Head of caudate nucleus (tissue), 42 donors: ENCODE measurements at places on chromosomes 6 and 20.

DNA sequence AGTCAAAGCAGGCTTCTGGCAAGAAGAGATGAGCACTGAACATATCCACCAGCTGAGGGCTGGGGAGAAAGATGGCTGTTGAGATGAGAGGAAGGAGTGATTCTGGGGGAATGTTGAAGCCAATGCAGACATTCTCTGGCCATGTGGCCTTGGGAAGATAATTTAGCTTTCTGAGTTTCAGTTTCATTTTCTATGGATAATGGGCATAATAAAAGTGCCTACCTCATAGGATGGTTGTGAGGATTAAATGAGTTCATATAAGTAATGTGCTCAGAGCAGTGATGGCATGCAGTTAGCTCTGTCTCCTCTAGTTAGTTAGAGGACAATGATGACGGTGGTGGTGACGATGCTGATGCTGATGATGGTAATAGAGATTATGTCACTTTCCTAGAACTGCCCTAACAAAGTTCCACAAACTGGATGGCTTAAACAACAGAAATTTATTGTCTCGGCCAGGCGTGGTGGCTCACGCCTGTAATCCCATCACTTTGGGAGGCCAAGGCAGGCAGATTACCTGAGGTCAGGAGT is 18.5 kb upstream of the KCNK5 start:
- DNase-seq = no peak

DNA sequence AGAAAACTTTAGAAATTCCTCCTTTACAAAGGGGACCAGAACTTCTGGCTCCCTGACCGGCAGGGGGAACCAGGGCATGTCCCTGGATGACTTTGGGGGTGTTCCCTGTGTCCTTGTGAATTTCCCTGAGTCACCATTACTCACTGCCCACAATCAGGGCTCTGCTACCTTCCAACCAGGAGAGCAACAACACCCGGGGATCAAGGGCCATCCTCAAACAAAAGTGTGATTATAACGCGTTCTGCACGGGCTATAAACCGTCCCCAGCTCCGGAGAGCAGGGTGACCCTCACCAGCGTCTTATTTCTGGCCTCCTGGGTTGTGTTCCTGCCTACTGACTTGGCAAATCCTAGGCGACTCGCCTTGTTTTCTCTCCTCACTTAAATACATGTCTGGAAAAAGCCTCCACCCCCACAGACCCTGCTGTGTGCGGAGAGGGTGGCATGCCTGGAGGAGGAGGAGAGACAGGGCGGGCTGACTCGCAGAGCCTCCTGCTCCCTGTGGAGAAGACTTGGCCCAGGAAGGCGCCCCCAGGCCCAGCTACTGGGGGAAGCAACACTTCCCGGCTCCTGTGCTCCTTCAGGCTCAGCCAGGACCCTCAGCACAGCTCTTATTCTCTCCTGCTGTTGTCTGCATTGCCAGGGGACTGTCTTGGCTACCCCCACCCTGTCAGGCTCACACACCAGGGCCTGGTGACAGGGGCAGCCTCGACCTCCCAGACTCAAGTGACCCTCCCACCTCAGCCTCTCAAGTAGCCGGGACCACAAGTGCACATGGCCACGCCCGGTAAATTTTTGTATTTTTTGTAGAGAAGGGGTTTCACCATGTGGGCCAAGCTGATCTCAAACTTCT is 54.1 kb downstream of the FGD2 start:
- peak; percentile 30 for DNase-seq

DNA sequence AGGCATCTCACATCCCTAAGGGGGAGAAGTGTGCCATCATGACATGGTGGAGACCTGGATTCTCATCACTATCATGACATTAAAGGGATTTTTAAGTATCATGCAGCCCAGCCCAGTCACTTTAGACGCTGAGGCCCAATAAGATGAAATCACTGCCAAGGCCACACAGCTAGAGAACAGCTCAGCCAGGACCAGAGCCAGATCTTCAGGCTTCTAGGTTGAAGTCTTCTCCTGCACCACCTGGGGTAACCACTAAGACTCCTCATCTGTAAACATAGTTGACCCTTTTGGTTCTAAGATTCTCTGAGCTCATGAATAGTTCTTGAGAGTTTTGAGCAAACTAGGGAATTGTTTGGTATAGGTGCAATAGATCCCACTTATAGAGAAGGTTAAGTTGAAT is 125.1 kb downstream of the TCP11 start:
- no peak for DNase-seq

DNA sequence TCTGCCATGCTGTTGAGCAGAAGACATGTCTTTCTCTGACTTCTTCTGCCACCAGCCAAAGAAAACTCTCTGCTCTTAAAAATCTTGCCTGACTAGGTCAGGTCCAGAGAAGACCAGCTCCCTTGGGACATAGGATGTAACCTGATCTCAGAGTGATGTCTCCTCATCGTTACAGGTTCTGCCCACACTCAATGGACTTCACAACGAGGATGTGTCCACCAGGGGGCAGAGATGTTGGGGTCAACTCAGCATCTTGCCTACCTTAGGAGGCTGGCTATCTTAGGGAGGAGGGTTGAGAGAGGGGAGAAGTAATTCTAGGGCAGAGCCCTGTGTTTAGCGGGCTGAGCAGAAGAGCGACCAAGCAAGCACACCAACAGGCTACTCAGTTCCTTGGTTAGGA is 207.6 kb upstream of the CDH4 start:
- DNase-seq = no peak

GRCh38 chr6:74256781-74257180 is 560.8 kb downstream of the CD109 start:
- no peak for DNase-seq

DNA sequence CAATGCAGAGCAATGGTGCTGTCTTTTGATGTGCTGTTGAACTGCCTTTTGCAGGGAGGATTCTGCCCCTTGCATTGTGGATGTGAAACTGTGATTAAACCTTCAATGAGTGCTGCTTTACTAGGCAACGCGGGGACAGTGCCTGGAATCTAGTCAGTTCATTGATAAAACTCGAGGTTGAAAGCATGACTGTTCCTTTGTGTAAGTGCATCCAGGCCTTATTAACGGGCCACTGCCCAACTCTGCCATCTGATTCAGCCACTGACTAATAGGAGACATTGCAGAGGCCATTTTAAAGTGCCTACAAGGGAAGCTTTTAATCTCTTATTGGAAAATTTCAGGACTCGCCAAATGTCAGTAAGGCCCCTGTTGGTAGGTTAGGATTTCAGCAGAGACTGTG is 49.3 kb downstream of the SLC35F1 start:
- DNase-seq = no peak

GRCh38 chr20:34892671-34893070 is 16.3 kb downstream of the ACSS2 start:
- no peak for DNase-seq

GRCh38 chr6:142846883-142847287 is 98.1 kb downstream of the HIVEP2 start:
- DNase-seq = no peak

GRCh38 chr6:132715204-132715603 is 1.3 kb upstream of the VNN1 start:
- DNase-seq = peak; percentile 83

GRCh38 chr6:403659-404655 is 12.4 kb downstream of the IRF4 start:
- DNase-seq = no peak

DNA sequence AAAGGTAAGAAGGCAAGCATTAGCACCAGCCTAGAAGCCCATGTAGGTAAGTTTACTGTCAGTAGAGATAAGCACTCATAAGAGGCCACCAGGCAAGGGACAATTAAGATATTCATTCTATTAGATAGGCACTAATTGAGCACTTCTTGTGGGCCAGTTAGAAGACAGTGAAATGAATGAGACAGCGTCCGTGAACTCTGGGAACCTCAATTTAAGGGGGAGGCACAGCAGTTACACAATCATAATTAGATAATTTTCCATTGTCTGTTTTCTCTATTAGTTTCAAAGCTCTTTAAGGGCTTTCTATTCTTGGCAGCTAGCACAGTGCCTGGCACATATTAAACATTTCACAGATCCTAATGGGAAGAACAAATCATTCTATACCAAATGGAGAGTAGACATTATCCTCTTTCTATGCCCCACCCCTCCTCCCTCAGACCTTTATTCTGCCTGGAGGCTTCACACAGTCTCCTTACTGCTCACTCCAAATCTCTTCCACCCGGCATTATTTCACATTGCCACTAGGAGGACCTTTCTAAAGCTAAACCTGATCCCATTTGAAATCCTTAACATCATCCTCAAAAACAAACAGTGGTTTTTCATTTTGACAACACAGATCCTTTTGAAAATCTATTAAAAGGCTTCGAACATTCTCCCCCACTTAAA is 529.6 kb downstream of the ADGRB3 start:
- no peak for DNase-seq

DNA sequence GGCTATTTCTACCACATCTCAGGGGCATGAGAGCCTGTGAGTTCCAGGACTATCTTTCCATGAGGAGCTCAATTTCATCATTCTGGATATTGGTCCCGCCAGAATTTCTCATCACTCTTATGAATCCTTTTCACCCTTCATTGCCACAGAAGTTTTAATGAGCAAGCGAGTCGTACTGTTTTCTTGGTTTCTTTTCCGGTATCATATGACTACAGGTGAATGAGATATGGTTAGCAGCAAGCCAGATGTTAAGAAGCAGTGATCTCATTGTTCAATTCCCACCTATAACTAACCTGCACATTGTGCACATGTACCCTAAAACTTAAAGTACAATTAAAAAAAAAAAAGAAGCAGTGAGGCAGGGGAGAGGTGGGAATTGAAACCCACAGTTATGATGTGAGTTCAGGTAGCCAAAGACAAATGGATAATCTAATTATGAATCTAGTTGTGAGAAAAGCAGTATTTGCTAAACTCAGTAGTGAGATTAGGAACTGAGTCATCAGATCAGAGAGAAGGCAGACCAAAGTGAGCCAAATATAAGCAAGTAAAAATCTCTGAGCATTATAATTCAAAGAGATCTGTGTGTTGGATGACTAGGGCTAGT is 78.0 kb upstream of the ELOVL5 start:
- no peak for DNase-seq
